NCI-H2029 treated with DMSO at 0.1 percent for 48 hours (cell line): ENCODE measurements at places on chromosomes 6 and 20.

DNA sequence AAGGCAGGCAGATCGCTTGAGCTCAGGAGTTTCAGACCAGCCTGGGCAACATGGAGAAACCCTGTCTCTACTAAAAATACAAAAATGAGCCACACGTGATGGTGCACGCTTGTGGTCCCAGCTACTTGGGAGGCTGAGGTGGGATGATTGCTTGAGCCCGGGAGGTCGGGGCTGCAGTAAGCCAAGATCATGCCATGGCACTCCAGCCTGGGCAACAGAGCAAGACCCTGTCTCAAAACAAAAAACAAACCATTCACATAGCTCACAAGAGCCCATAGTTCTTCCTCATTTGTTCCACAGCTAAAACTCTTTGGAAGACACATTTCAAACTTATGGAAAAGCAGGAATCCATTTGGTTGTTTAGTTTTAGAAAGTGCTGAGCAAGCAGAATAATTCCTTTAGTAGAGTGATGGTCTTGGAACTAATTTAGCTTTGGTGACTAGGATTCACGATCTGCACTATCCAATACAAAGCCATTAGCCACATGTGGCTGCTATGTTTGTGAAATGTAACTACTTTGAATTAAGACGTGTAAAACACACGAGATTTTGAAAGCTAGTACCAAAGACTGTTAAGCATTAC lies 4.1 kb downstream of the ZNFX1 start:
- no peak for DNase-seq

GRCh38 chr6:137968455-137968804 lies 101.4 kb downstream of the TNFAIP3 start:
- DNase-seq: no peak

GRCh38 chr6:43739642-43740091 lies 30.3 kb upstream of the VEGFA start:
- DNase-seq: peak; percentile 43

DNA sequence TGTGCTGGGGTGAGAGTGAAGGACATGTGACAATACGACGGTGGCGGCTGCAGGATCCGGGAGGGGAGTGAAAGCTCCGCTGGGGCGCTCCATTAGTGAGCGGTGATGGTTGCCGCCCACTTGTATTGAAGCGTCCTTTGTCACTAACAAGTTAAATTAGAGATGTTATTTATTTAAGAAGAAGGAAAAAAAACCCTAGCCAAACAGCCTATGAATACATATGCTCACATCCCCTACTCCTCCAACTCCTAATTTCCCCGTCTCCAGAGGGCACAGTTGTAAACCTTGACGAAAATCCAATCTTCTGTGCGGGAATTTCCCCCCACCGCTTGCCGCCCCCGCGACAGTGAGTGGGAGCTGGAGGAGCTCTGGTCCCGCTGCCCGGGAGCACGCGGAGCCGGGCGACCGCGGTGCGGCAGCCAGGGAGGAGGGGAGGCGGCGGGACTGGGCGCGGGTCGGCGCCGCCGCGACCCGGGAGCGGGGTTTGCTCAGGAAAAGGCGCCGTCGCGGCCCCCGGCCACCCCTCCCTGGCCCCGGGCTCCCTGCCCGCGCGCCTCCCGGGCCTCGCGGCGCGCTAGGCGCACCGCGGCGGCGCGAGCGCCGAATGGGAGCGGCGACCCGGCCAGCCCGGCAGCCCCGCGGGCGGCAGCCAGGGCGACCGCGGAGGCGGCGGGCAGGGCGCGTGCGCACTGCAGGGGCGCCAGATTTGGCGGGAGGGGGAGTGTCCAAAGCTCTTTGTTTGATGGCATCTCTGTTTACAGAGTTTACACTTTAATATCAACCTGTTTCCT lies at the start of gene MYB:
Gene MYB (plus strand): TSS at position 767 of the 791 bp plus-strand sequence. CDS start 206 bp downstream, outside the sequence.
- DNase-seq: no peak

- DNase-seq: no peak
These were observed 63.3 kb downstream of the MYLK4 start for GRCh38 chr6:2687456-2687855.

- peak; percentile 86 for DNase-seq
These were observed 266.0 kb upstream of the SOX4 start for GRCh38 chr6:21327326-21328112.

DNA sequence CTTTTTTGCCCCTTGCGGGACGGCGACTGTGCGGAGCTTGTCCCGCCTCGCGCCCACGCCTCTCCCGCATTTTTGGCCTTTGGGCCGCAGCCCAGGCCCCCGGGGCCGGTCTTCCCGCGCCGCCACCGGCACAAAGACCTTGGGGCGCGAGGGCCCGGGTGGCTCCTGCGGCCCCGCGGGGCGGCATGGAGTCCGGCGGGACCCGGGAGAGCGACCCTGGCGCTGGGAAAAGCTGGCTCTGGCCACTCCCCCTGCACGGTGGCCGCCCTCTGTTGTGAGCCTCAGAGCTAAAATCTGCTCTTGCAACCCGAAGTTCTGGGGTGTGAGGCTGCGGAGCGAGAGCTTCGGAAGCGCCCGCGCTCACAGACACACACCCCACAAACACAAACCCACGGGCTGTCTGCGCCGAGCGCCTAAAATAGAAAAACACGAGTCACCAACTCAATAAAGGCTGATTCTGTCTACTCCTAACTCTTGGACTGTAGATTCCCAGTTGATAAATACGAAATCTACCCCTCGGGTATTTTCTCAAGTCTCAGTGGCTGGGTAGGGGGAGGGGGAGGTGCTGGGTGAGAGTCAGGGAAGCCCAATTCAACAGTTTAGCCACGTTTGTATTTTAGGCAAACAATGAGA lies 496 bp upstream of the BEND3 start:
- peak; percentile 67 for DNase-seq

DNA sequence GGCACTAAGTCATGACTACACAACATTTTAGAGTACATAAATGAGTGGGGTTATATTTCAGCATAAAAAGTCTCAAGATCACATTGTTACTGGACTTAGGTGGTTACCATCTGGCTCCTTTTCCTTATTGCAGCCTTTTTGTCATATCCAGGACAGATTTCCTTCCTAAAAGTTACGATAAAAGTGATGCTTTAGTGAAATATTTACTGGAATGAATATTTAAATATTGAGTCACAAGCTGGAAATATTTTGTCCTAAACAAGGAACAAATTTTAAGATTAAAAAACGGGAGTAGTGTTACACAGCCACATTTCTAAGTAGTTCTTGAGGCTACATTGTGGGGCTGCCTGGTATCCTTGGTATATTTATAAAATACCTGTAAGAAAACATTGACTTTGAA lies 52.2 kb downstream of the CDC40 start:
- no peak for DNase-seq

DNA sequence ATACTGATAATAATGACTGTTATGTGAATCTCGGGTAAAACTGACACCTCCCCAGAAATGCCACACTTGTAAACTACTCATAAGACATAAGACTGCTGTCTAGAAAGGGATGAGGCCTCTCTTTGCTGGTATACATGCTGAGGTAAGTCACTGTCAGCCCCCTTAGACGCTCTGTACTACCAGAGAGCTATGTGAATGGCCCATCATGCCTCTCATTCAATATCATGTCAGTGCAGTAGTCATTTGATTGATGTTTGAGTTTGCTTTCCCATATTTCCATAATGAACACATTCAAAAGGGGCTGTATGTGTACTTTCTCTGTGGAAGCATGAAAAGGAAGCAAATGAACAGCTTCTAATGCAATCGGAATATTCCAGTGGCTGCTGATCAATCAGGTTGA lies 119.4 kb upstream of the AGPAT4 start:
- DNase-seq: no peak

DNA sequence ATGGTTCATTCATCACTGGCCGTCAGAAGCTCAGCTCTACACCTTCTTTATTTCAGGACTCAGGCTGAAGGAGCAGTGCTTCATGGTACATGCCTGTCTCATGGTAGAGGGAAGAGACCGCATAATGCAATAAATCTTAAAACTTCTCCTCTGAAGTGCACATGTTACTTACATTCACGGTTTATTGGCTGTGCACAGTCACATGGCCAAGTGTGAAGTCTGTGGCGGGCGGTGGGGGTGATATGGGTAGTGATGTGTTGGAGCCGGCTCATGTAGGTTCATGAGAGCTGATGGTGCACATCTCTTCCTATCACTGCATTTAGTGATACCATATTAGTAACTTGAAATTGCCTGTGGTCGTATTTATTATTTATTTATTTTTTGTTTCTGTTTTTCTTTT lies 102.9 kb downstream of the CTNNBL1 start:
- DNase-seq: no peak

GRCh38 chr6:101393829-101394251 lies 332 bp downstream of the GRIK2 start:
- no peak for DNase-seq

- DNase-seq: no peak
These were observed 42.2 kb upstream of the FOXP4 start for GRCh38 chr6:41503827-41504465.

DNA sequence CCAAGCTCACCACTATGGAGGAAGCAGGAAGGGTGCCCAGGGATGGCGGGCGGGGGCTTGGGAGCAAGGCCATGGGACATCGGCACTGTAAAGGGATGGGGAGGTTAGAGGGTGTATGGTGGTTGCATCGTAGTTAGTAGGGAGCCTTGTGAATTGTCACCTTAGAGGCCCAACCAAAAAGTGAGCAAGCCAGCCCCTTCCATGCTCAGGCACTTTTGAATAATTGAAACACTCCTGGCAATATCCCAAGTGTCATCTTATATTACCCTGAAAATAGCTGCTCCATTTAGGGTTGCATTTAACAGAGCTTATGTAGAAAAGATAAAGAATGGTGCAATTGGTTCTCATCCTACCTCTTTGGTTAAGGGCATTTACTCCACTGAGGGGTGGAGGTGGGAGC lies 169.2 kb downstream of the SAMD5 start:
- DNase-seq: no peak

- DNase-seq: no peak
These were observed 44.0 kb downstream of the SMPDL3A start for GRCh38 chr6:122833021-122833491.

GRCh38 chr6:63303476-63303875 lies 16.3 kb downstream of the LGSN start:
- no peak for DNase-seq

- no peak for DNase-seq
These were observed 36.8 kb downstream of the C6orf15 start for GRCh38 chr6:31075528-31075927.

- DNase-seq: no peak
These were observed 97.5 kb upstream of the GGTLC1 start for GRCh38 chr20:24086121-24086520.
